Spleen (tissue), 13 donors: ENCODE measurements at places on chromosomes 1 and 21. TPM values are rescaled to one million over a fixed set of nuclear protein-coding genes. Genes with fewer than 3 reads are reported as not detected.

Gene SLC9C2
- total RNA-seq, result 2.0 TPM

DNA sequence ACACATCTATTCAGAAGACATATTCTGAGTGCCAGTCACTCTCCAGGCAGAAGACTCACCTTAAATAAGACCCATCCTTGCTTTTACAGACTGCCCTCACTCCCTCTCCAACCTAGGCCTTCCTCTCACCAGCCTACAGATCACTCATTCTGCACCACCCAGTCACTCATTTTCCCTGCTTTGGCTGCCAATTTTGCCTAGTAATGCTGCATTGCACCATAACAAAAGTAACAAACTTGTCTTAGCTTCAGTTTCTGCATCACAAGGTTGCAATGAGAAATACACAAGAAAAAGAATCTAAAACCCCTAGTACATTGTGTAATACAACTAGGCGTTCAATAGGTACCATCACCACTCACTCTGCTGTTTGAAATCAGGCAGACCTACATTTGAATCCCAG is 292.4 kb downstream of the PLPP3 start:
- DNase-seq, result no peak

DNA sequence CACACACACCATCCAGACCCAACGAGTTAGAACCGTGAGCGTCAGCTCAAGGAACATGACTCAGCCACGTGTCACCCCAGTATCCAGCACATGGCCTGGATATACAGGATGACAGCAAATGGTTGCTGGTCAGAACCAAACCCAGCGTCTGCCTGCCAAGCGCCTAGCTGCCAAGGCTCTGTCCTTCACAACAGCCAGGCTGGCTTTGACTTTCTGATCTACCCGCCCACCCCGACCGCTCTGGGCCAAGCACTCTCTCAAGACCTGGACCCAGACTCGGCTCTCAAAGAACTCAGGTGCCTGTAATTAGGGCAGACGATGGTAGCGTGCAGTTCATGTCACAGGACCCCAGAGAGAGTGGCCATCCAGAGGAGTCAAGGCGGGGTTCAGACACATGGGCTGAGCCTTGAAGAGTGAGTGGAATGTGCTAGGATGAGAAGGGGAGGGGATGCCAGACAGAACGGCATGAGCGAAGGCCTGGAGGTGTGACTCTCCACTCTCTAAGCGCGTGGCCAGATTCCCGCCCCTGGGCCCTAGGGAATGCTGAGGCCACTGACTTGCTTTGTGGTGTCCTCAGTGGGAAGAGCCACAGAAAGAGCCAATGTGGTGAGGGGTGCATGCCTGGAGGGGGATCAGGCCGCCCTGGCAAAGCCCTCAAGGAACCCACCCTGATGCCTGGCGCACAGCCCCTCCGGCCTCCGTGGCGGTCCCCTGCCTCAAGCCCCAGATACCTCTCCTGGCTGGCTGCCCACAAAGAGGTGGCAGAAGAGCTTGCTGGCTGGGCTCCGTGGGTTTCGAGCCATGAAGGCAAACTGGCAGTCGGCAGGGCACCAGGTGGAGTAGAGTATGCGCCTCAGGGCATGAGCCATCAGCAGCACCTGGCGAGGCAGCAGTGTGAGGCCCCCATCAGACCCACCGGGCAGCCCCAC is 7.0 kb downstream of the SH2D5 start:
- no peak for DNase-seq

GRCh38 chr1:225945564-225945963 is 4.5 kb upstream of the LEFTY2 start:
- peak; percentile 63 for DNase-seq

DNA sequence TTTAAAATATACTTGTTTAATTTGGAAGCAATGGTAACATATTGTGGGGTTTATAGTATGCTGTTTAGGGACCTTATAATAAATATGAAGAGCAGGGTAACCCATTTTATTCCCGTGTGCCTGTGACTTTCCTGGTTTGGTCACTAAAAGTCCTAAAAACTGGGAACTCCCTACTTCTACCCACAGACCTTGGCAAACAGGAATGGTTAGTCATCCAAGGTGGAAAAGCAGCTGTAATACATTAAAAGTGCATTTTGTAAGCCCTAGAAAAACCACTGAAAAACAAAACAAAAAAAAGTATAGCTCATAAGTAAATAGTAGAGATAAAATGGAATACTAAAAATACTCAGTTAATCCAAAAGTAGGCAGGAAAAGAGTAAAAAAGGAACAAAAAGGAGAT is 538.9 kb downstream of the LMO4 start:
- DNase-seq, result no peak

DNA sequence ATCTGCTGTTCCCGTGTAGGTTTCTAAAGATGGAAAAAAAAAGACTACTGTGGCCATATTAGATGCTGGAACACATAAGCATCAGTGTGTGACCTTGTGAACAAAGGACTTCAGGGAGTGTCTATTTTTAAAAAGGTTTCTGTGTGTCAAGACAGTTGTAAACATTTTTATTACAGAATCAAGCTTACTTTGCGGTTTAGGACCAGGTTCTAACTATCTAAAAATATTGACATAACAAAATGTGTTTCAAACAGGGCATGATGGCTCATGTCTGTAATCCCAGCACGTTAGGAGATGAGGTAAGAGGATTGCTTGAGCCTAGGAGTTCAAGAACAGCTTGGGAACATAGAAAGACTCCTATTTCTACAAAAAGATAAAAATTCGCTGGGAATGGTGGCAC is 7.1 kb upstream of the DDI2 start:
- DNase-seq, result no peak
